ENCODE measurements at places on chromosomes 3 and 15.

DNA sequence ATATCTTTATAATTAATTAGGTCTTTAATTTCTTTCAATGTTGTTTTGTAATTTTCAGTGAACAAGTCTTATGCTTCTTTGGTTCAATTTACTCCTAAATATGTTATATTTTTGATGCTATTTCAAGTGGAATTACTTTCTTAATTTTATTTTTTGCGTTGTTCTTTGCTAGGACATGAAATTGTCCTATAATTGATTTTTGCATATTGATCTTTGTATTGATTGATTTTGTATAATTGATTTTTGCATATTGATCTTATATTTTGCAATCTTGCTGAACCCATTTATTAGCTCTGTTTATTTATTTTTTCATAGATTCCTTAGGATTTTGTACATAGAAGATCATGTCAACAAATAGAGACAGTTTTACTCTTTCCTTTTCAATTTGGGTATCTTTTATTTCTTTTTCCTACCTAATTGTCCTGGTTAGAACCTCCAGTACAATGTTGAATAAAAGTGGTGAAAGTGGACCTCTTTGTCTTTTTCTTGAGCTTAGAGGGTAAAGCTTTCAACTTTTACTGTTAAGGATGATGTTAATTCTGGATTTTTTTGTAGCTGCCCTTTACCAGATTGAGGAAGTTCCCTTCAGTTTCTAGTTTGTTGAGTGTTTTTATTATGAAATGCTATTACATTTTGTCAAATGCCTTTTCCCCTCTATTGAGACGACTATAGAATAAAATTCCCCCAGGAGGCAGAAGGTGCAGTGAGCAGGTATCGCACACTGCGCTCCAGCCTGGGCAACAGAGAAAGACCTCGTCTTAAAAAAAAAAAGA lies 36.8 kb upstream of the CCDC50 start:
- no peak for DNase-seq

DNA sequence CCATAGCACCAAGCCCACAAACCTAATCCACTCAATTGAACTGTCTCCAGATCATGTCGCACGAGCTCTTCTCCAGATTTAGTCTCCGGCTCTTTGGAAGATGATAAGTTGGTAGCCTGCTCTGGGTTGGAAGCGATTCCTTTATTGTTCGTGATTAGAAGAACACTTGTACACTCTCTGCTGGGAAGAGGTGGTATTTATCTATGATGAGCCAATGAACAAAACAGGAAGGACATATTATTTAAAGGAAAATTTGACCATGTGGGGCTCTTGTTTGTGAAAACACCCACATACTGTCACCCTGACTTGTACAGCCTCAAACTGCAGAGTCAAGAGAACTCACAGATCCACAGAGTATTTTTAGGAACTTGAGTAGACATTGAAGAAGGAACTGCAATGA lies 54.4 kb downstream of the MYZAP start:
- no peak for DNase-seq

GRCh38 chr3:46908294-46908985 lies 30.9 kb downstream of the PTH1R start:
- no peak for DNase-seq

GRCh38 chr15:71218272-71218805 lies 103.1 kb downstream of the THSD4 start:
- no peak for DNase-seq

DNA sequence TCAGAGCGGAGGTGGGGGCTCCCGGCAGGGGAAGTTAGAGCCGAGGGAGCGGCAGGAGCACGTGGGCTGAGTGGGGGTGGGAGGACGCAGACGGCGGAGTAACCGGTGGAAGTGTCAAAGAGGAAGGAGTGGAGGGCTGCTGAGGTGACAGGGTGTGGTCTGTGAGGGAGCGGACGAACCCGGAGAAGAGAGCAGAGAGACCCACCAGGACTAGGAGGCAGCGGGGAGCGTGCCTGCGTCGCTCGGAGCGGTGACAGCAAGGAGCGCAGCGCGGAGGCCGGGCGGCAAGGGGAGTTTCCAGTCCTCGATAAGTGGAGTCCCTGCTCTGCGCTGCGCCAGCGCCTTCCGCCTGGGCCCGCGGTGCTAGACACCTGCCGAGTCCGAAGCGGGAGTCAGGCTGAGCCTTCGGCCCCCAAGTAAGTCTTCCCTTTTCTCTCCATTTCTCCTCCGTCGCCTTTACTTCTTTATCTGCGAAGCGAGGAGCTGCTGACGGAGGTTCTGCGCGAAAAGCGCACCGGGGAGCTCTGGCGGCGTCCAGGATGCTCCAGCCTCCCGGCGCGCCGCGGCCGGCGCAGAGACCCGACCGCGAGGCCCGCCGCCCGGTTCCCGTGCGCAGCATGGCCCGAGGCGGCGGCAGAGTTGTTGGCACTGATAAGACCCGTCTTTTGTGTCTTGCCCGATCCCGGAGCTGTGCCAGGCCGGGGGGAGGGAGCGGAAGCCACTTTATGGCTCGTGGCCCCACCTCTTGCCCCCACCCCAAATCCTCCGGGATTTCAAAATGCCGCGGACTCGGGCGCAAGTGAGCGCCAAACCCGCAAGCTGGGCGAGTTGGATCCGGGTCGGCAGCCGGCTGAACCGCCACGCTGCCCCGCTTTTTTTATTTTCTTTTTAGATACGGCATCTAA lies 533.0 kb upstream of the SEMA6D start:
- no peak for DNase-seq

GRCh38 chr15:62164014-62164395 lies 1.1 kb downstream of the C2CD4B start:
- DNase-seq: no peak

DNA sequence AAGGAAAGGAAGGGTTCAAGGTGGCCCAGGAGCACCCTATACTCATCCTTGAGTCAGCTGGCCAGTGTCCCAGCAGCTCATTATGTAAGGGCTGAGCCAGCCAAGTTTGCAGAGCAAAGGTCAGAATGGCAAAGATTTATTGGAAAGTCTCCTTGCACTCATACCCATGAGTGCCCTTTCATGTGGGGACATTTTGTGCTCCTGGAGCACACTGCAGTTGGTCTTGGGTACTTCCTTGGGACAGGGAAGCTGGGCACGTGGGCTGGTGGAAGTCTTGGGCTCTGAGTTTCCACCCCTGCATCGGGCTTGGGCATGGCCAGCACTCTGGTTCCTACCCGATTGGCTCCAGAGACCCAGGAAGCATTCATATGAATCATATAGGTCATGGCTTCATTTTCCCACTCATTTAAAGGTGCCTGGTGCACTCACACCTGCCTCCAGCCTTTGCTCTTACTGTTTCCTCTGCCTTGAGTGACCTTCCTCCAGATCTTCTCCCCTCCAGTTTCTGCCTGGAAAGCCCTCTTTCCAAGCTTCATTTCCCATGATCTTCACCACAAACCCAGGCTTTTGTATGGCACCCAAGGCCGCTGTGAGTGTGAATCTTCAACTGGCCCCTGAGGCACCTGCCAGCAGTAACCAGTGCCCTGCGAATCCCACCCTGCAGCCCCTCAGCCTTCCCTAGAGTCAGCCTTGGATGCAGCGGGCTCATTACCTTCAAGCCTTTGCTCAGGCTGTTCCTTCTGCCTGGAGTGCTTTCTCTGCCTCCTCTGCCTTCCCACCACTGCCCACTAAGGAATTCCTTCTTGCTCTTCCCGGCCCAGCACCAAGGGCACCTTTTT lies 10.5 kb upstream of the PRKCD start:
- DNase-seq: no peak

GRCh38 chr3:193842029-193842798 lies 249.2 kb downstream of the OPA1 start:
- DNase-seq: no peak

- no peak for DNase-seq
Observed at GRCh38 chr15:33031324-33031821, 163.1 kb downstream of the FMN1 start.

GRCh38 chr3:187618722-187619121 lies 51.5 kb downstream of the SST start:
- DNase-seq: no peak

DNA sequence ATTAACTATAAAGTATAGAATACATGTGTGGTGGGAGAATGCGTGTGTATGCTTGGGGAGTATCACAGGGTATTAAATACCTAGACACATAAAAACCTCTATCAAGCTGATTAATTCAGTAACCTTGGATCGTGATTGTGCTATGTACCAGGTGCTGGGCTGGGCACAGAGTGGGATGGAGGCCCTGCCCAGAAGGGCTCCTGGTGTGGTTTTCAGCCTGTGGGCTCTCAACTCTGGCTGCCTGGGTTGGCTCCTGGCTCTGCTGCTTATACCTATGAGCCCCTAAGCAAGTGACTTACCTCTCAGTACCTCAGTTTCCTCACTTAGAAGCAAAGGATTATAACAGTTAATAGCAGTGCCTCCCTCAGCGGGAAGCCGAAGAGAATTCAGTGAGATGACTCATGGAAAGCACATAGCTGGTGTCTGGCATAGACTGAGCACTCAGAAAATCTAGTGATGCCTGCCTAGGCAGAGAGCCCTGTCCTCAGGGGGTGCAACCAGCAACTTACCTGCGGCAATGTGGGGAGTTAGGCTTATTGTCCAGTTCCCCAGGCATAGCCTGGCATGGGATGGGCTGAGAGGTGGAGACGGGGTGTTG lies 90.6 kb upstream of the MYZAP start:
- no peak for DNase-seq

- DNase-seq: no peak
Observed at GRCh38 chr15:27679731-27680471, 419.2 kb downstream of the OCA2 start.

DNA sequence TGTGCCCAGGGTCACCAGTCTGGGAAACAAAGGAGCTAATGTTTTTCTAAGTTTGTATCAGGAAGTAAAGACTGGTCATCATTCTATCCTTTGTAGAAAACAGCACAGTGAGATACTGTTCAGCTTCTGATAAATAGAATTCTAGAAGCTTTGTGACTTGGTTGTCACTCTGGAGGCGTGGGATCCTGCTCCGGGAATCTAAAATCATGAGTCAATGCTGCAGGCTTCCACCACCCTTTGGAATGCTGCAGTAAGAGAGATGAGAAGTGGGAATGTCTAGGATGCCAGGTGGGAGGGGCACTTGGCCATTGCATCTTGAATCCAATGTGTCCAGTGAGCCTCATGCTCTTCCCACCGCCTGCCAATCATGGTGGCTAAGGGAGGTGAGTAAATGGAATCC lies 40.9 kb downstream of the SAMMSON start:
- no peak for DNase-seq

- no peak for DNase-seq
Observed at GRCh38 chr3:20110826-20111225, 70.6 kb downstream of the KAT2B start.

DNA sequence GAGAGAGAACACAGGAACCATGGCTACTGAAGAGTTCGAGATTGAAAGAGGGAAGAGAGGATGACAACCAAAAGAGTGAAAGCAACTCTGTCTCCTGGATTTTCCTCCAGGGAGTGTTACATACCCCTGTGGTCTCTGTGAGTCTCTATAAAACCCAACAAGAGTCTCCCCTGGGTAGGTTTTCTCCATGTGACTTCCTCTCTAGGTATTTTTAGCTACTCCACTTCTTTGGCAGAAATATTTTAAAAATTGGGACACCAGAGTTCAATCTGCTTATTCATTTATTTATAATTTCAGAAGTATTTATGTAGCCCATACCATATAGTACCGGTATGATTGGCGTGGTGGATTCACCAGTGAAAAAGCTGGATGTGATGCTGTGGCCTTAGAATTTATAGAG lies 671.7 kb upstream of the NR2F2 start:
- DNase-seq: no peak

GRCh38 chr3:149763565-149764195 lies 11.4 kb upstream of the COMMD2 start:
- no peak for DNase-seq

GRCh38 chr15:91099616-91099994 lies 452 bp upstream of the SV2B start:
- DNase-seq: no peak

DNA sequence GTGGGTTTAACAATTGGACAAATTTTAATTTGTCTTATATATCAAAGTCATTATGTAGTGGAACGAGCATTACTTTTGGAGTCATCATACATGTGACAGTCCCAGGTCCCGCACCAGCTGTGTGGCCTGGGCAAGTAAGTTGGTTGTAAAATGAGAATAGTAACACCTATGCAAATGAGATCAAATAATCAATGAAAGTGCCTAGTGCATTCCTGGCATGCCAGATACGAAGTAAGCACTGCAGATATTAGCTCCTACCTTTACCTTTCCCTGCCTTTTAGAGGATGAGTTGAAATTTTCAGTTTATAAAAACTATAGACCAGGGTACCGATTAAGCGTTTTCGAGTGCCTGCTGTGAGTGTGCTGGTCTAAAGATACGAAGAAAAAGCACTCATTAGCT lies 134.1 kb downstream of the LRIG1 start:
- no peak for DNase-seq

DNA sequence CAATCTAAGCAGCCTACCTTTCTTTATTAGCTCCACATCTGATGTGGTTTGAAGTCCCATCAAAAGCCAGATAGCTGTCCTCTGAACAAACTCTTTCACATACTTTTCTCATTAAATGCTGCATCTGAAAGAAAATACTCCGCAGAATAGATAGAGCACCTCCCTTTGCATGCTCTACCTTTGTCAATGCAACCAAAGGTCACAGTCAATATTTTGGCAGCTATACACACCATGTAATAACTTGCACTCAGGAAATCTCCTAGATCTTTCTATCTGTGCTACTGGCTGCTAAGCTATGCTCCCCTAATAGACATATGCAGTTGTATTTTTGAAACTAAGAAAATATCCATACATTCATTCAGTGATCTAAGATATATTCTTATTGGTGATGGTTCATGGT lies 204.8 kb upstream of the ARRDC4 start:
- no peak for DNase-seq

DNA sequence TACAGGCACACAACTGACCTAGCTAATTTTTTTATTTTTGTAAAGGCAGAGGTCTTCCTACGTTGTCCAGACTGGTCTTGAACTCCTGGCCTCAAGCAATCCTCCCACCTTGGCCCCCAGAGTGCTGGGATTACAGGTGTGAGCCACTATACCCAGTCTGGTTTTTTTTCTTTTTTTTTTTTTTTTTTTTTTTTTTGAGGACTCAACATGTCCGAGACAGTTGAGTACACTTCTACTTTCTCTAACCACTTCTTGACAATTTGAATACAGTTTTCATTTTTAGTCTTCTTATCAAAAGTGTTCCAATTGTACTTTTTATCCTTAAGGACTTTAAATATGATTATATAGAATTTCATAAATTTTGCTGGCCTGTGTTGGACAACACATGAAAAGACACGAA lies 7.4 kb upstream of the GSK3B start:
- no peak for DNase-seq

DNA sequence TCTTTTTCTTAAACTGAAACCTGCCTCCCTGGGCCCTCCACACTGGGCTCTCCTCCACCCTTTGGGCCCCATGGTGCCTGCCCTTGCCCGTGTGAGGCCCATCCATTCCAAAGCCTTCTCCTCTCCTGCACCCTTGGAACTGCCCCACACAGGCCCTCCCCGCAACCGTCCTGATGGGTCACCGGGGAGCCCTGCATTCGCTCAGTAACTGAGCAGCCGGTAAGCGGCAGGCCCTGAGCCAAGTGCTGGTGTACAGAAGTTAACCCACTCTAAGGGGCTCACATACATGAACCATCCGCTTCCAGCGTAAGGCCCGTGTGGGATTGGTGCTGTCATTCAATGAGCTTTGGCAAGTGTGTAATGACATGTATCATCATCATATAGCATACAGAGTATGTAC lies 5.4 kb upstream of the LRRC15 start:
- DNase-seq: no peak

All from activated naive CD4-positive, alpha-beta T cell (primary cell).